Kidney epithelial cell (primary cell): ENCODE measurements at places on chromosomes 1 and 21.

GRCh38 chr1:203325418-203326091, 20.2 kb downstream of the BTG2 start:
- DNase-seq = no peak

- no peak for DNase-seq
These were observed 413.4 kb upstream of the ADAMTS5 start for GRCh38 chr21:27380303-27380702.

- DNase-seq = no peak
These were observed 364.1 kb downstream of the HHAT start for GRCh38 chr1:210692796-210693195.

DNA sequence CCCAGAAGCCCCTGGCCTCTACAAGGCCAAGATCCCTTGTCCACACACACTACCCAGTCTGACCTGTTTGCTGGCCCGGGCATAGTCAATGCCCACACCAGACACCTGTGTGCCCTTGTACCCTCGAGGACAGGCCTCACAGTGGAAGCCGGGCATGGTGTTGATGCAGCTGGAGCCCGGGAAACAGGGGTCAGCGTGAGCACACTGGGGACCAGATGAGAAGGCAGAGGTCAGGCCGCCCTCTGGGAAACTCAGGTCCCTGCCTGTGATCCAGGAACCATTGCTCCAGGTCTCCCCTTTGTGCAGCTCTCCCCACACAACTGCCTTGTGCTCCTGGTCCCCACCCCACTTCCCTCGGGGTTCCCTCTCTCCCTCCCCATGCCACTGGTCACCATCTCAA, 5.5 kb downstream of the THBS3 start:
- DNase-seq = no peak

GRCh38 chr1:24362982-24363614, 43.9 kb downstream of the GRHL3 start:
- DNase-seq = peak; percentile 86

DNA sequence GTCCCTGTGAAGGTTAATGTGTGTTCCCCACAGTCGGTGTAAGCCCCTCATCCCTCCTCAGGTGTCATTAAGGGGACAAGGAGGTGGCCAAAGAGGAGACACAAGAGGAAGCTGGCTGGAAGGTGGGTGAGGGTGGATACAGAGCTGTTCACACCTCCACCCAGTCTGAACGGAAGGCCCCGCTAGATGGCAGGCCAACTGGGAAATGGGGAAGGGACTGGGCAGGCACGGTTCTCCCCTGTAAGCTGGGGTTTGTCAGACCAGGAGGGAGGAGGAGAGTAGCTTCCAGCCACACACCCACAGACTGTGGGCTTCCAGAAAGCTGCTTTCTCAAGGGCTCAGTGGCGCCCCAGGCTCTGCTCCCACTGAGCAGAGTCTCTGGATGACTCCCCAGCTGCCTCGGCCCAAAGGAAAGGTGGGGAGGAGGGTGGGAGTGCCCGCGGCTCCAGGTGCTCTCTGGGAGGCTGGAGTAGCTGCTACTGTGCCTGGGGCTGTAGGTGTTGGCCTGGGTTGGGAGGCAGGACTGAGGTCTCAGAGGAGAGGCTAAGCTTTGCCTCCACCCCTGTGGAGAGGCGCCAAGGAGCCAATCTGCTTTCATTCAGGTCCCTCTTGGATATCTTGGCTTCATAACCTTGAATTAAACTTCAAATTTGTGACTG, 41.2 kb downstream of the PCP4 start:
- no peak for DNase-seq

GRCh38 chr1:51305371-51305823, 25.0 kb downstream of the TTC39A start:
- peak; percentile 50 for DNase-seq

GRCh38 chr1:30879126-30879786, 29.3 kb downstream of the SDC3 start:
- no peak for DNase-seq

DNA sequence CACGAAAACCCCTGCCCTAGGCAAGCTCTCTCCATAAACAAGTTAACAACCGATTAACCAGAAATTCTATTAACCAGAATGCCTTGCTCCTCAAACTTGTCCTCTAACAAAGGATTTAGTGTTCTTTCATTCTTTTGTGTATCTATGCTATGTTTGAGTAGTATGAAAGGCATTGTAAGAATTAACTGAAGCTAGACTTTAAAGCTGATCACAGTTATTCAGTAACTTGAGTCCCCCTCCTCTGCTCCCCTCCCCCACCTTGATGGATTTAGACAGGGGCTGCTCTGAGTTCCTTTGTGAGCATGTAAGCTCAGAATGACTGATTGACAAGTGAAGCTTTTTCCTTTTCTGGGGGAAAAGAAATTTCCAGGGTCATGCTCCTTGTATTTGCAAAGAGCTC, 257.6 kb downstream of the TTLL7 start:
- DNase-seq = no peak

- DNase-seq = peak; percentile 62
These were observed 10.4 kb downstream of the DDX59 start for GRCh38 chr1:200659269-200659668.

- DNase-seq = no peak
These were observed 9.3 kb downstream of the IFI44 start for GRCh38 chr1:78658901-78659300.

DNA sequence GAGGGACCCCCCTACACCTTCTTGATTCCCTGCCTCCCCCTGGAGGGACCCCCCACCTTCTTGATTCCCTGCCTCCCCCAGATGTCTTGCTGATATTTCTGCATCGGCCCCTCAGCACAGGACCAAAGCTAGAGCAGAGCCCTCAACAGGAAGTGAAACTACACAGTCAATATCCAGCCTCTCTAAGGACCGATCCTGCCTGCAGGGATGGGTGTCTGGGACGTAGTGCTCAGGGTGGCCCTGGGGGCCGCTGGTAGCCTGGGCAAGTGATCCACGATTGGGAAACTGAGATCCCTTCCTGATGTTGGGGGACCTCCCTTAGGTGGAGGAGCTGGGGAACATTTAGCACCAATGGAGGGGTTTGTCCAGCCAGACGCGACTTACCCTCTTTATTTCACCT, 3.9 kb upstream of the LEFTY2 start:
- no peak for DNase-seq

GRCh38 chr21:41387042-41387819, 25.4 kb downstream of the MX2 start:
- no peak for DNase-seq

GRCh38 chr1:226702957-226703831, 35.9 kb downstream of the ITPKB start:
- DNase-seq = no peak

DNA sequence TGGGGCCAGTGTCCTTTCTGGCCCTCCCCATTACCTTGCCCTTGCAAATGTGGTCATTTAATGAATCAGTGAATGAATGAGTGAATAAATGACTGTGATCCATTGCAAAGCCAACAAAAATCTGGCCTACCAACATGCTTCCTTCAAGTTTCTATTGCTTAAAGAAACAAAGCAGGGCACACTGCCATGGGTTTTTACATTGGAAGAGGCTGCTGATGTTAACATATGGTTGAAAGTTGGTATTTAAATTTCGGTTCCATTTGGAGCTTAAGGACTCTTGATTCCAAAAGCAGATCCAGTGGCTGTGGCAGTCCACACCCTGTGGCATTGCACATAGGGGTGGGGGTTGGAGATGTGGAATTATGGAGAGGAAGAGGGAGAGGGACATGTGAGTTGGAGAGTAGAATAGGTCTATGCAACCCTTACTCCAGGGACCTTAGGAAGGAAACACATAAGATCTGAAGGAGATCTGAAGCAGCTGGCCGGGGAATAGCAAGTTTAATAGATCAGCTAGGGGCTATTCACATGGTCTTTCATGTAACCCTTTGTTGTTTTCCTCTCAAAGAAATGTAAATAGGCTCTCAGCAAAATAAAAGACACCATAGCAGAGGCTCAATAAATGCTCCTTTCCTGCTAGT, 7.2 kb downstream of the ABCA4 start:
- no peak for DNase-seq

DNA sequence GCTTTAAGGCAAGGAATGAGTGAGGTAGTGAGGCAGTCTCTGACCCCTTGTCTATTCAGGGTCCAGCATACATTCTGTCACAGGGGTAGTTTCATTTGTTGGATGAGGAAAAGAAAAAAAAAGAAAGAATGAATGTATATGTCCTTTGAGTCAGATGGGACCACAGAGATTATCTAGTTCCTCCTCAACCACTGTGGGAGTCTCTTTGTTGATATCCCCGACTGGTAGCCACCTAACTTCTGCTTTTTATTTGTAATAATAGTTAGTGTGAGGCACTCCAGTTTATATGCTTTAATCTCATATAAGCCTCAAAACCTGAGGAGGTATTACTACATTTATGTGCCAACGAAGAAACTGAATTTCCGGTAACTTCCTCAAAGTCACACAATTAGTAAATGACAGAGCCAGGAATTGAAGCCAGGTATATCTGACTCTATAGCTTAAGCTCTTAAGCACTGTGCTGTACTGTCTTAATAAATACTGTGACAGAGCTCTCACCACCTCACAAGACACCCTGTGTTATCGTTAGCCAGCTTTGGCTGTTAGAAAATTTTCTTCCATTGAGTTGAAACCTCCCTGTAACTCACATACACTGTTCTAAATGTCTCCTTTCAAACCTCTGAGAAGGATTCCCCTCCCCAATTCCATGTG, 82.2 kb downstream of the MDM4 start:
- DNase-seq = no peak

GRCh38 chr1:198577444-198577843, 37.0 kb upstream of the ATP6V1G3 start:
- no peak for DNase-seq

DNA sequence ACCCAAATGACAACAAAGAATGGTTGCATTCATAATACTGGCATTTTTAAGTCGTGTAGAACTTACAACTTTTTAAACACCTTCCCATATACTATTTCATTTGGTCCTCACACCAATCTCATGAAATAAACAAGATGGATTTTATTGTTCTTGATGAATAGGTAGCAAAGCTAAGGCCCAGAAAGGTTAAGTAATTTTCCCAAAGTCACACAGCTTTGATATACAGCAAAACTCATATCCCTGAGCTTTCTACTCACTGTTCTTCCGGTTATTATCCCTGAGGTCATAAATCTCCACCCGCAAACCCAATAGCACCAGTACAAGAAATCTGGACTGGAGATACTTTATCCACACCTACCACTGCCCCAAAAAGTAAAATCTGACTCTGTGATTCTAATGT, 186.2 kb downstream of the RUNX1 start:
- no peak for DNase-seq

- DNase-seq = no peak
These were observed 32.6 kb downstream of the NMNAT2 start for GRCh38 chr1:183385340-183386144.

DNA sequence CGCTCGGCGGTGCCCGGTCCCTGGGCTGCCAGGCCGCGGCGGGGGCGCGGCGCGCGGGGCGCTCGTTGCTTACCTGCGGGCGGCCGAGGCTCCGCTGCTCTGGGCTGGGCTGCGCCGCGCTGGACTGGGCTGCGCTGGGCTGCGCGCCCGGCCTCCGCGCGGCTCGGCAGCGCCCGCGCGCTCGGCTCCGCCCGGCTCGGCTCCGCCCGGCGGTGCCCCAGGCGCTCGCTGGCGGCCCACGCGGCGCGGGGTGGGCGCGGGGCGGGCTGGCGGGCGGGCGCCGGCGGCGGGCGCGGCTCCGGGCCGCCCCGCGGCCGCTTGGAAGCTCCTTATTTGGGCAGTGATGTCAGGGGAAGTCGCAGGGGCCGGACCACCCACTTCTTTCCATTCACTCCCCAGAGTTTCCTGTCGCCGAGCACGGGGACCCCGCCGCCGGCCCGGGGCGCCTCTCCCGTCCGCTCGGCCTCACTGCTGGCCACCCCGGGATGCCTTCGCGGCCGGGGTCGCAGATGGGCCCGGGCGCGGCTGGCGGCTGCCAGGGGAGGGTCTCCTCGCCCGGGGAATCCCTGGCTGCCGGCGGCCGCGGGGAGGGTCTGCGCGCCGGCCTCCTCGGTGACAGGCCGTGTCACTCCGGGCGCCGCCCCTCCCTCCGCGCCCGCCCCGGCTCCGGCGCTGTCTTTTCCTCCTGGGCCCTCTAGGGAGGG, 177.7 kb upstream of the EDN2 start:
- DNase-seq = no peak

GRCh38 chr21:46229133-46229922, 754 bp upstream of the LSS start:
- DNase-seq = no peak

- DNase-seq = no peak
These were observed 165.3 kb upstream of the UBE2U start for GRCh38 chr1:64038119-64038518.

- DNase-seq = no peak
These were observed 38.4 kb downstream of the ADAMTS1 start for GRCh38 chr21:26806801-26807295.

- DNase-seq = no peak
These were observed 259.3 kb upstream of the SGIP1 start for GRCh38 chr1:66274634-66275033.

DNA sequence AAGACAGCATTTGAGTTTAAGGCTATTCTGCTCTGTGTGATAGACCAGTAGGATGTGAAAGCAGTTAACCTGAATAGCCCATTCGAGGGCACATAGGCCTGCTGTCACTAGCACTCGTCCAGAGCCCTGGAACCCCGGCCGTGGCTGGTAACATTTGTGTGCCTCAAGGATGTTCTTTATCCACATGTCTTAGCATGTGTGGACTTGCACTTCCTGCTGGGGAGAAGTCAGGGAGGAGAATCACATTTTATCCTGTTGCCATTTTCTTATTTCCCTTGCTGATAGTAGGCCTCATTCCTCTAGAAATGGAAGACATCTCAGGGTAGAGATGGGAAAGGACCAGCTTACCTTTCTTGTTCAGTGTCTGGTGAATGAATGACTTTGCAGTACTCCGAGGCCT, 54.7 kb downstream of the VPS13D start:
- no peak for DNase-seq

- no peak for DNase-seq
These were observed 4.3 kb downstream of the THEM4 start for GRCh38 chr1:151905070-151905442.

DNA sequence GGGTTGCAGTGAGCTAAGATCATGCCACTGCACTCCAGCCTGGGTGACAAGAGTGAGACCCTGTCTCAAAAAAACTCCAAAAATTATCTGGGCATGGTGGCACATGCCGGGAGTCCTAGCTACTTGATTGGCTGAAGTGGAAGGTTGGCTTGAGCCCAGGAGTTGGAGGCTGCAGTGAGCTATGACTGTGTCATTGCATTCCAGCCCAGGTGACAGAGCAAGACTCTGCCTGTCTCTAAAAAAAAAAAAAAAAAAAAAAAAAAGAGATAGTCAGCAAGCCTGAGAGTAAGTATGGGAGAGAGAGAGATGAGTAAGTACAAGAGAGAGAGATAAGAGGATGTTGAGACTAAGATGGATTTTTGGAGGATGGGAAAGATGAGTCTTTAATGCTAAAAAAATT, 180.8 kb upstream of the CACYBP start:
- DNase-seq = no peak

DNA sequence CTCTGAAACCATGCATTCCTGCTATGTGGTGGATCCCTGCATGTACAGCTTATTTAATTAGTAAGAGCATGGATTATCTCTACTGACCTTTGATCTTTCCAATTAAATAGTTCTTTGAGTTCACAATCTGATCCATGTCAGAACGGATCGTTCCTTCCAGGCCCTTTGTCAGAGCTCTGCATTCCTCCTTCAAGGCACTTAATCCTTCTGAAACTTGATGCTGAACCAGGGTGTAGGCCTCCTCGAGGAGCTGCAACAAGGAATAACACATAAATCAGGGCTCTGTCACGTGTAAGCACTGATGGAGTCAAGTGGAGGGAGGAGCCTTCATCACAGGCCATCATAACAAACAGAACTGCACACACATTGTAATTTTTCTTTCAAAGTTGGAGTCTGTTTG, 68.4 kb upstream of the EDEM3 start:
- DNase-seq = no peak

GRCh38 chr1:44693900-44694299, 19.4 kb downstream of the ARMH1 start:
- no peak for DNase-seq

GRCh38 chr21:31132574-31133242, 94.4 kb upstream of the KRTAP19-8 start:
- DNase-seq = no peak
